ENCODE measurements at places on chromosomes 16 and 17.

GRCh38 chr16:4317532-4318450, 1.9 kb downstream of the GLIS2 start:
- no peak for DNase-seq

- no peak for DNase-seq
Measured at GRCh38 chr16:20614186-20615141, 38.3 kb upstream of the ACSM2B start.

DNA sequence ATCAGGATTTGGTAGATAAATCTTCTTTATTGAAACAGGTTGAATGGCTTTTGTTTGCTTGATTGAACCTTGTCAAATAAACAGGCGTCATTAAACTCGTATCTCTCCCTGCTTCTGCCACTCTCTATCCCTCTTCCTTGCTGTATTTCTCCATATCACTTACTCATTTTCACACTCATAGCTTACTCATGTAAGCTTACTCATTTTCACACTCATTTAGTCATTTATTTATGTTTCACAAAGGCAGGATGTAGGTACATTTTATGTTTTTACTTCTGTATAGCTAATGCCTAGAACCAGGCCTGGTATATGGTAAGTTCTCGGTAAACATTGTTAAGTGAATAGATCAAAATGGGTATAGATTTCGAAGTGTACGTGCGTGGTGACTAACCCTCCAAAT, 450.0 kb downstream of the PMP22 start:
- no peak for DNase-seq

DNA sequence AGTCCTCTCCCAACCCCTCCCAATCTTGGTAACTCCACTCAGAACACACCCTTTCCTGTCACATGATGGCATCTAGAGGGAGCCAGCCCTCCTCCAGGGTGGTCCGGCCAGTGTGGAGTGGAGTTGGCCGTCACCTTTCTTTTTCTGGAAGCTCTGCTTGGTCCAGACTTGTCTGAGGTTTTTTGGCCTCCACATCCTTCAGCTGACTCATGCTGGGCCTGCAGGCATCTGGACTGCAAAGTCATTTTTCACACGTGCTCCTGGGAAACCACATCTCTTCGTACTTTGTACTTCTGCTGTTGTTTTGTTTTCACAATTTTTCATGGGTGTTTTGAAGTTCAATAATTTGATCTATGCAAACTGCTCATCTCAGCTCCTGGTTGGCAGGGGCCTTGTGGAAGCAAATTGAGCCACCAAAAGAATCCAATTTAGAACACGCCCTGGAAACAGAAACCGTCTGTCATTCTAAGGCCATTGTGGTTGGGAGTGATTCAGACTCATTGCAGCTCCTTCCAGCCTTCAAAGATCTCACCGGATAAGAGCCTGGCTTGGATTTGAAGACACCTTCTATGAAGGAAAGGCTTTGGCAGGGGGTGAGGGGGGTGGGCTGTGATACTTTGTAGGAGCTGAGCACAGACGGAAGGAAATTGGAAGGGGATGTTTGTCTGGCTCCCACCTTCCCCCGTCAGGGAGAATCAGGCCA, 42.4 kb upstream of the NF1 start:
- DNase-seq = peak; percentile 99

DNA sequence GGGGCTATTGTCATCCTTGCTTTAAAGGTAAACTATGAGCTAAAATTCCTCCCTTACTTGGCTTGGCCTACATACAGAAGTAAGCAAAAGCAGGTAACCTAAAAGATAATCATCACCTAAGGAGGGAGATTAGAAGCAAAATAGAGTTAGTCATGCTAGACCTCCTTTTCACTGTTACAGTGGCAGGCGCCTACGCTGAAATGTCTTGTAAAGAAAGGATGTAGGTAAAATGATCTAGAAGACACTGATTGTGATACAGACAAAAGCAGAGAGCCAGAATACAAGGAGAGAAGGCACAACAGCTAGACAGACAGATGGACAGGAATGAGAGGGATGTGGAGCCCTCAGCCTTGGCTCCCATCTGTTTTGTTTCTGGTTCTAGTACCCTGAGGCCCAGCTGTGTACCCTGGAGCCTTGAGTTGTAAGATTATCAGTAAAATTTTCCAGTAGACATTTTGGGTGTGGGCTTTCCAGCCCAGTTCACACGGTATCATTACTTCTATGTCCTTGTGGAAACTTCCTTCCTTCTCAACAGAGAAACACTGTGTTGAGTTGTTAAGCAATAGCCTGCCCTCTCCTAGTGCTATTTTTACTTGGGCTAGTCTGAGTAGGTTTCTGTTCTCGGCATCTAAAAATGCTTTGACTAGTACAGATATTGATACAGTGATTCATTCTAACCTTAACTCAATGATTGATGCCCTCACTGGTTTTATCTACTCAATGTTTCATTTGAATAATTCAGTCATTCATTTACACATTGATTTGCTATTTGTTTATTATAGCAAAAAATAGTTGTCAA, 7.7 kb upstream of the C16orf78 start:
- no peak for DNase-seq

DNA sequence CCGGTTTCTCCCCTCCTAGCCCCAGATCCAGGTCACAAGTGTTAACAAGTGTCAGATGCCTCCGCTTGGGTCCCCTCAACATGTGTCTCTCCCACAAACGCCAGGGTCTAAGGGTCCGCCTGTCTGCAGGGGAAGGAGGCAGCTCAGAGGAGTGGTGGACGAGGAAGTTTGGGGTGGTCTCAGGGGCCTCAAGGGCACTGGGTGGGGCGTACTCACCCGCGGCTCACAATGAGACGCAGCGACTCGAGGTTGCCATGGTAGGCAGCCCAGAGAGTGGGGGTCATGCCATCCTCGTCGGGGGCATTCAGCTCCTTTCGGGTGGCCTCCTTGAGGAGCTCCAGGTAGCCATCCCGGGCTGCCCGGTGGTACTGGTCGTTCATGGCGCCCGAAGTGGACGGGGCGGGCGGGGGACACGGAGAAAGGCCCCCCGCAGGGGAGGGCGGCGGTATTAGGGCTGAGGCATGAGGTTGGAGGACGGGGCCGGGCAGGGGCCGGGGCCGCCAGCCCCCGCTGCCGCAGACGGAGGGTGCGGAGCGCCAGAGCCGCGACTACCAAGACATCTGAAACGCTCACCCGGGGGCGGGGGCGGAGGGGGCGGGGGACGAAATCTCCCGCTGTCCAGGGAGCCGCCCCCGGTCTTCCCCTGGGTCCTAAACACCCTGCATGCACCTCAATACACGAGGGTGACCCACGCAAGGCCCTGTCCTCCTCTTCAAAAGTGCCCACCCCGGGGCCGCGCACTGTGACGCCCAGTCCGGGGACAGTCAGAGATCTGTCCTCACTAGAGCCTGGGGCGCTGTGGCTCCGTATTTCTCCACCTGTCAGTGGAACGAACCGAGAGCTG, at the start of gene USH1G:
Gene USH1G, minus strand, starts transcription at position 562 of the 844 bp plus-strand sequence. Its CDS starts 182 bp downstream, at position 380.
- no peak for DNase-seq

All from AG10803 (cell line).